ENCODE measurements at places on chromosomes 2 and 18.

DNA sequence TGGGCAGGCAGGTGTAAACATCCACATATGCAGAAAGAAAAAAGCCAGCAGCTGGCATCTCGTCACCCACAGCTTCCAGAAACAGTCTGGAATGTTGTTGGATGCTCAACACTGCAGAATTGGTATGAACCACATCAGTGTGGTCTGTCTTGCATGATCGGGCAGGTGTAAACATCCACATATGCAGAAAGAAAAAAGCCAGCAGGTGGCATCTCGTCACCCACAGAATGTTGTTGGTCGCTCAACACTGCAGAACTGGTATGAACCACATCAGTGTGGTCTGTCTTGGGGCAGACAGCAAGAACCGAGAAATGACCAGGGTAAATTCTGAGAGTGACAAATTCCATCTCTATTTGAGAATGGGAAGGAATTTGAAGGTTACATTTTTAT is 39.6 kb downstream of the DOCK10 start:
- no peak for DNase-seq

GRCh38 chr2:224517963-224518362 is 67.2 kb downstream of the CUL3 start:
- DNase-seq: no peak

- DNase-seq: no peak
Measured at GRCh38 chr2:213036836-213037235, 114.6 kb downstream of the IKZF2 start.

DNA sequence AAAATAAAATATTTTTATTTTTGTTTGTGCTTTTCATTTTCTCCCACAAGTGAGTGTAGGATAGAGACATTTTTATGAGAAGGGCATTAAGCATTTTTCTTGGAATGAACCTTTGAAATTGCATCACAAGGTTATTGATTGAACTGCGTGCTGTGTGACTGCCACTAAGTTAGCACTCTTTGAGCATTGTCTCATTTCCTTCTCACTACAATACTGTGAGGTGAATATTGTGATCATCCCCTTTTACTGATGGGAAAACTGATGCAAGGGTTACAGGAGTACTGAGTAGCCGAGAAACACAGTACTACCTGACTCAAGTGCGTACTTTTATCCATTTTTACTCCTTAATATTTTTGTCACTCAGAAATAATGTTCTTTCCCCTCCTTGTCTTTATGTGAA is 2.0 kb downstream of the NBEAL1 start:
- no peak for DNase-seq

DNA sequence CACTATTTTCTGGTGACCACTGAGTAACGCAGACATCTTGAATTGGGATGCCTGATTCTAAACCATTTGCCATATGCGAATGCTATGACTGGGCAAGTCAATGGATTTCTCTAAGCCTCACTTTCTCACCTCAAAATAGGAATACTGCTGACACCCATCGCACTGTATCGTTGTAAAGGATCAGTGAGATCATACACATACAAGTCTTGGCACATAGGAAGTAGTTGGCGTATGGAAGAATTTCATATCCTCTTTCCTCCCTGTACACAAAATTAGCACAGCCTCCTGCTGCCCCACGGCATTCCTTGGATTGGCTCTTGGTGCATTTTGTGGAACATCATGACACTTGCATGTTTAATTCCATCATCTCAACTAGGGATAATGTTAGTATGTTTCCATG is 366.9 kb downstream of the CMPK2 start:
- DNase-seq: no peak

DNA sequence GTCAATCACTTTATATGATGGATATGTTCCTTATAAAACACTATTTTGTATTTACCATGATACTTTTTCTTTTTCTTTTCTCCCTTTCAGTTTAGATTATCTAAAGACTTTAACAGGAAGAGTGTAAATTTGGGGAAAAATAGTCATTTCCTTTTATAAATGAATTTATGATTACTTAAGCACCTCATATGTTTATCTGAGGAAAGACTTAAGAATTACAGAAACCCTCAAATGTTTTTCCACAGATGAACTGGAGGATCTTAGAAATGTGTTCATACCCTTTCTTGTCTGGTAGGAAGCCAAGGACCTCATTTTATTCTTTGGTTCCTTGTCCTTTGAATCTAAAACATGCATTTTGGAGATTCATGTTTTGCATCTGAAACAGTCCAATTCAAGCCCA is 36.7 kb downstream of the MAPRE2 start:
- DNase-seq: no peak

DNA sequence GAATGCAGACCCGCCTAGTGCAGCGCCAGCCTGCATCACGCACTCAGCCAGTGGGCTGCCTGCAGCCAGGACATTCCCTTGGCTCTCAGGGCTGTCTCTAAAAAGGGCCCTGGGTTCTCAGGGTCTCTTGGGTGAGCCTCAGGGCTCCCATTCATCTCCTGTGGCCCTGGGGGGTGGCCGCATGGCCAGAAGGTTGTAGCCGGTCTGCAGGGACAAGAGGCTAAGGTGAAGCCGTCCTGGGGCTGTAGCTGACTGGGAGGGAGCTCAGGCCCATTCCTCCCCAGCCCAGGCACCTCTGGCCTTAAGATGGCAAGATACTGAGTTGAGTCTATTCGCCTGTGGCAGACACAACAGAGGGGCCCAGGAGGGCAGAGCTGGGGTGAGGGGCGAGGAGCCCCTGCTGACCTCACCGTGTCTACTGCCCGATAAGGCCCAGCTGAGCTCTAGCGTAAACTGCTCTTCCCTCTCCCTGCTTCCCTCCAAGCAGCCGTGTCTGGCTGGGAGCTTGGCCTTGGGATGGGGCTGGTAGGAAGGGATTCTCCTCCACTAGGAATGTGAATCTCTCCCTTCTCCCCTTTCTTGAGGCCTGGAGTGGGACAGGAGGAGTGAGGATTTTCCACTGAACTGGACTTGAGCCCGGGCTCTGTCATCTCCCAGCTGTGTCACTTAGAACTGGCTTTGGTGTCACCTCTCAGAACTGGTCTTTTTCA is 37.9 kb downstream of the INHBB start:
- no peak for DNase-seq

DNA sequence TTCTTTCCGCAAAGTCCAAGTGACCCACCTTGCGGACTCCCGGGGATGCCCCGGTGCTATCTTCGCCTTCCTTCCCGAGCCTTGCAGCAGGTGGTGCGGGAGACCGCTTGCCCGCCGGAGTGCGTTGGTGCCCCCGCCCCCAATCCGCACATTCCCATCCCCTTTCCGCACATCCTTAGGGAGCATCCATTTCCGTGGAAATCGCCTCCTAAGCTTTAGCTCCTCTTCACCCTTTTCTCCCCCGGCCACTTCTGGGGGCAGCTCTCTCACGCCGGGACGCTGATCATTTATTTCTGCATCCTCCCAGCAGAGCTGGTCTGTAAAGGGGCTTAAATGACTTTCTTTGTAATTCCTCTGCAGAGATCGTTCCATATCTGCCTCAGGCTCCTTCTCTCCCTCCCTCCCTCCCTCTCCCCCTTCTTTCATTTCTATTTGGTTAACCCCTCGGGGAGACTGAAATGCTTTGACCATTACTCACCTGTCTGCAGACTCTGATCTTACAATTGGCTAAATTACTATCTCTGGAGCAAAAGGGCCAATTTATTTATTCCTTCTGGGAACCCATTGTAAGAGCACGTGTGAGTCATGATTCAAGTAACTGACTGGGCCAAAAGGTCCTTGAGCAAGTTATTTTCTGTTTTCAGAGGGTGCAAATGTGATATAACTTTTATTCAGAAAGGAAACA is 1.3 kb upstream of the LYPD1 start:
- no peak for DNase-seq

DNA sequence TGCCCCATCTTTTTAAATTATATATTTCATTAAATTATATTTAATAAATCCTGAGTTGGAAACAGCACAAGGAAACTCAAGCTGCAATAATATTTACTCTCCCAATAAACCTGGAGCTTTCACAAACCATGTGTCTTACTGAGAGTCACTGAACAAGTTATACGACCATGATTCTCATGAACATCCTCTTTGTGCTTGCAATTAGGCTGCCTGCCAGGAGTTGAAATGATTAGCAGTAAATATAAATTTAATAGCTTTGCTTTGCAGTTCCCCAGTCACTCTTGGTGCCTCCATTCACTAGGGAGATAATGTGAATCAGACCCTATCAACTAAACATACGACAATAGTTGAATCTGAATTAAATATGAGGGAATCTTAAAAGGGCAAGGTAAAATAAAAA is 905.1 kb downstream of the NRXN1 start:
- DNase-seq: no peak

DNA sequence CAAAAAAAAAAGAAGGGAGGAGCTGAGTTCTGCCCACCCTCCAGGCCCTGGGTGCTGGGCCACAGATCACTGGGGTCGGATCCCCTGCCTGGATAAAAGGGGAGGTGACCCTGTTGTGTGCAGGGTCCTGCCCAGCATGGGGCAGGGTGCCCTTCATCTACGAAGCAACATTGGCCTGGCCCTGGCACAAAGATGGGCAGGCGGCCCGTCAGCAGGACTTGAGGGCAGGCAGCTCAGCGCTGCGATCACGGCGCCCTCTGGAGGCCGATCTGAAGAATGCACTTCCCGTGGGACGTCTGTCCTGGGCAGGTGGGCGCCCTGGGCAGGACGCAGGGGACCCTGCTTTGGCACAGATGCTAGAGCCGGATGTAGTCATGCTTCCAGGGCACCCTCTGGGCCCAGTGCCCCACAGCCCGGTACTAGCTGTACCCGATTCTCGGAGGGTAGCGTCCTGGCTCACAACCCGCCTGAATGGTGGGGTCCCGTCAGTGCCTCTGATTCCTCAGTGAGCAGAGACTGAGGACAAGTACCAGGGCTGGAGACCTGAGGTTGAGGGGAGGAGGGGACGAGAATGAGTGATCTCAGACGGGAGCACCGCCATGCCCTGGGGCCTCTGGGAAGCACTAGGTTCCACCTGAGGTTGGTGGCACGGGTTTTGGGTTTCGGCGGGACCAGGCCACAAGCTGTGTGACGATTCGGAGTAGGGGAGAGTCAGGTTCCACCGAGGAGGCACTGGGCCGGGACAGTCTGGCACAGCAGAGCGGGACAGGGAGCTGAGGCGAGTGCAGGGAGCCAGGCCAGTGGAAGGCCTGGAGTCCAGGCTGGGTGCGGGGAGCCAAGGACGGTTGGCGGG is 18.0 kb downstream of the ARID5A start:
- peak; percentile 54 for DNase-seq

Measured in stimulated activated CD4-positive, alpha-beta T cell treated with anti-CD3 and anti-CD28 coated beads, Interleukin-12 subunit alpha, Interleukin-12 subunit beta, amount 100 ng/mL, for 24 hours (primary cell).